Right atrium auricular region (tissue), 2 donors: ENCODE measurements at places on chromosomes 11 and 22. TPM values are rescaled to one million over a fixed set of nuclear protein-coding genes. Genes with fewer than 3 reads are reported as not detected.

Gene CRYBB2
- not detected for total RNA-seq

Gene CTSW
- total RNA-seq, result 0.39 TPM

Gene NAT10
- 16.0 TPM for total RNA-seq

- no peak for DNase-seq
- peaks cover 66% of the 10 kb centered on the region for H3K4me1 ChIP-seq
- no peaks in the 10 kb centered on the region for H3K36me3 ChIP-seq
- H3K27me3 ChIP-seq, result no peaks in the 10 kb centered on the region
- H3K4me3 ChIP-seq, result no peak overlapping the region
Observed at GRCh38 chr11:126391970-126392632, 36.6 kb downstream of the ST3GAL4 start.

DNA sequence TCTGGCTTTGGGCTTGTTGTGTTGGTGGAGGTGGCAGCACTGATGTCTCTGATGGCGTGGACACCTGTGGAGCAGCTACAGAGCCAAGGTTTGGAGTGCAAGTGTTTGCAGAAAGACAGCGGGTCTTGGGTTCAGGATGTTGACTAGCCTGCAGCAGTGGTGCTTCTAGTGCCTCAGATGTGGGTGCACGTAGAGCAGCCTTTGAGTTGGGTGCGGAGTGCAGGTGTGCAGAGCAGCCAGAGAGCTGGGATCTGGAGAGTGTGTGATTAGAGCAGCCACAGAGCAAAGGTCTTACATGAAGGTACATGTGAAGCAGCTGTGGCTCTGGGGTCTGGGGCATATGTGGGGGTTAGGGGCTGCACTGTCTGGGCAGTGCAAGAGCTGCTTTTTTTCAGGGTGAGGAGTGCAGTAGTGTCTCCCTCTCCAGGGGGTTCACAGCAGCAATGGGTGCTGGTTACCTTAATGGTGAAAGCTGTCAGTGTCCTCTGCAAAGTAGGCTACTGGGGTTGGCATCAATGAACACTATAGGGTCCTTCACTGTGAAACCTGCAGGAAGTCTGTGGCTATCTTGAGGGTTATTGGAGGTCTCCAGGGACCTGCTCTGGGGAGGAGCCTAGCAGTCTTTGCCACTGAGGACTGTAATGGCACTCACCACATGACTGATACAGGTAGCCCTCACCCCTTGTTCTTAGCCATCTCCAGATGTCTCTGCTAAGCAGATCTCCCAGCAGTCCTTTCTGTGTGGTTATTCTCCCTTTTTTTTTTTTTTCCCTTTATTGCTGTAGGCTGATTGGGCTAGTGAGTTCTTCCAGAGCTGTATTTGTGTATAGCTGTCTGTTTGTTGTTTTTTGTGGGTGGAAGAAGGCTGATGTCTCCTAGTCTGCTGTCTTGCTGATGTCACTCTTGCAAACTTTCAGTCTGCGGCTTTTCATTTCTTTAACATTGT lies 14.3 kb downstream of the BIRC2 start:
- H3K27me3 ChIP-seq, result no peaks in the 10 kb centered on the region
- peaks cover 53% of the 10 kb centered on the region for H3K36me3 ChIP-seq
- no peak overlapping the region for H3K27ac ChIP-seq
- H3K4me1 ChIP-seq, result no peaks in the 10 kb centered on the region
- H3K4me3 ChIP-seq, result no peak overlapping the region

DNA sequence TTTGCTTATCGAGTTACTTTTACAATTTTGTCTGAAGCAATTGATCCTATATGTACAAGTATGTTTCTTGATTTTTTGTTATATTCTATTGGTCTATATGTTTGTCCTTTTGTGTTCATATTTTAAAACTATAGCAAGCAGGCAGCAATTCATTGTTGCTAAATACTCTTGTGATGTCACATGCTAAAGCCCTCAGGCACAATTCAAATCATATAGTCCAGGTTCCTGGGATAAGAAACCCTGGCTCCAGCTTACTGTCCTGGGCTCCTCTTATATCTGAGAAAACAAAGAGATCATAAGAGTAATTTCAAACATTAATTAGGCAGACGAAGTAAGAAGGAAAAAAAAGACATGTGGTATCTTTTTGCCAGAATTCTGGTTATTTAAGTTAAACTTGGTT lies 6.6 kb upstream of the CCDC83 start:
- H3K4me1 ChIP-seq, result no peaks in the 10 kb centered on the region
- no peak overlapping the region for H3K4me3 ChIP-seq
- no peak overlapping the region for H3K27ac ChIP-seq
- H3K27me3 ChIP-seq, result no peaks in the 10 kb centered on the region
